ENCODE measurements at places on chromosomes 2 and 18.

DNA sequence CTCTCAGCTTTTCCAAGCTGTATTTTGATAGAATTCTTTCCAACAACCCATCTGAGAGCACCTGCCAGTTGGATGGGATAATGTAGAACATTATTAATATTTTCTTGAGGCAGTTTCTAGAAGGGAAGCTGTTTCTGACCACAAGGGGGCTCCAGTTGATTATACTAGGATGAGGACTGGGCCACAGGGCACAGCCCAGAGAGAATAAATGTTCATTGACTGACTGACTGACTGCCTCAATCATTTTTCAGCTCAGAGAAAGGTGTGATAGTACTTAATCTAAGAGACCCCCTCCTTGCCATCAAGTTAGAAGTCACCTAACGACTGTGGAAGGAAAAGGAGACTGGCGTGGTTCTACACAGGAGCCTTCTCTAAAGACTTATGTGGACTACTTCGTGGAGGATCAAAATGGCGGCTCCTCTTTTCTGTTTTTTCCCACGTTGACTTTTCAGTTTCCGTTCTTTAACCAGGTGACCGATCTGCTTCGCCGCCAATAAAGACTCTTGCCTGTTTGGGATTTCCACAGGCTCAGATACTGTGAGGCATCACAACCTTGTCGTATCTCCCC, 31.9 kb upstream of the CREG2 start:
- DNase-seq: no peak

DNA sequence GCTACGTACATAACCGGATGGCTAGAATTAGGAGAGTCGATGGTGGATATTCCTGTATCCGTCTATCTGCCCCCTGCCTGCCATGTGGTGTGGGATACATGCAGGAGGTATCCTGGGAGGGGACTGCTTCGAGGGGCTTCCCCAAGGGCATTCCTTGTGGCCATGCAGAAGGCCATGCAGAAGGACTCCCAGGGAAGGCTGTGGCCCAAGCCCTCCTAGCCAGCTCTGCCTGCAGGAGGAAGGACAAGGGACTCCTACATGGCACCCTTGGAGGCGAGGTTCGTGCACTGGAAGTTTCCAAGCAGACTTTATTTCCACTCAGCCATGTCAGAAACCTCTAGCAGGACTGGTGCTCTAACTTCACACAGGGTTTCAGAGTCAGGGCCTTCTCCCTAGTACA, 136.1 kb downstream of the KLHL29 start:
- no peak for DNase-seq

GRCh38 chr2:32227492-32227891, 37.2 kb downstream of the NLRC4 start:
- no peak for DNase-seq

GRCh38 chr2:24343225-24343882, 17.0 kb downstream of the ITSN2 start:
- DNase-seq: no peak

- DNase-seq: no peak
Observed at GRCh38 chr2:33219114-33219513, 257.3 kb upstream of the RASGRP3 start.

DNA sequence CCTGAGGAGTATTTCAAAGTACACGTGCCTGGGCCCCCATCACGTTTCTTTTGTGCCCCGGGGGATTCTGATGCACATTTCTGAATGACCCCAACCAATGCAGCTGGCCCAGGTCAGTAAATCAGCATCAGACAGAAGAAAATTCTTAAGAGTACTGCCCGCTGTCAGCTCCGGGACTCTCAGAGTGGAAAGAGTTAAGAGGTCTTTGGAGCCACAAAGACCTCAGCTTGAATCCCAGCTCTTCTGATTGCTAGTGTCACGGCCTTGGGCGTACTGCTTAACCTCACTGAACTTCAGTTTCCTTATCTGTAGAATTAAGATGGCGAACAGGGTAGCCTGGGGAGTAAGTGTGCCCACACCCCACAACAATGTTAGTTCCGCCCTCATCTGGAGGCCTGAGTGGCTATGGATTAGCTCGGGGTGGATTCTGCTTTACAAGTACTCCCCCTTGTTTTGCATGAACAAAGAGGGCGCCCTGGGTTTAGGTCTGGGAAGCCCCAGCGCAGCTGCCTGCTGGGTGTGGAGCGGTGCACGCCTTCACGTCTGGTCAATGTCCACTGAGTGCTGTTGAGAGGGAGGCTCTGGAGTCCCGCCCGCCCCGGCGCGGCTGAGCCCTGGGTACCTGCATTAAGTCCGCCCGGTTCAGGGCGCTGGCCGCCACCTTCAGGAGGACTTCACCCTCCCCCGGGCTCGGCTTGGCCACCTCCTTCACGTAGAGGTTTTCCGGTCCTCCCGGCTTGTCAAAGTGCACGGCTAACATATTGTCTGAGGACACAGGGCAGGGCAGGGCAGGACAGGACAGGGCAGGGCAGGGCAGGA, 858 bp downstream of the TP53I3 start:
- no peak for DNase-seq

DNA sequence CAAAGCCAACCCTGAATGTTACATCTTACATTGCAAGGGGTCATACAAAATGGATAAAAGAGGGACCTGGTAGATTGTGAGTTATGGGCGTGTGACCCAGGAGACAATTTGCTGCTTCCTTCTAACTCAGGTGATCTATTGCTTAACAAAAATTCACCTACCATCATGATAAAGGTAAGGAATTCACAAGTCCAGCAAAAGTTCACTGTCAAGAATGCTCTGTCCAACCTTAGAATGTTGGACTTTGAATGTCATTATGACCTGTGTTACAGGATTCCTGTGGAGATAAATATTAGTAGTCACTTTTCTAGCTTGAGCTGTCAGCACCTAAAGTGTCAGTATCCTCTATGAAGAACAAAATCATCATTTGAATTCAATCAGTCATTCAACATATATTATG, 7.9 kb upstream of the KLF7 start:
- no peak for DNase-seq

GRCh38 chr18:22983175-22983574, 50.0 kb downstream of the RBBP8 start:
- DNase-seq: no peak

DNA sequence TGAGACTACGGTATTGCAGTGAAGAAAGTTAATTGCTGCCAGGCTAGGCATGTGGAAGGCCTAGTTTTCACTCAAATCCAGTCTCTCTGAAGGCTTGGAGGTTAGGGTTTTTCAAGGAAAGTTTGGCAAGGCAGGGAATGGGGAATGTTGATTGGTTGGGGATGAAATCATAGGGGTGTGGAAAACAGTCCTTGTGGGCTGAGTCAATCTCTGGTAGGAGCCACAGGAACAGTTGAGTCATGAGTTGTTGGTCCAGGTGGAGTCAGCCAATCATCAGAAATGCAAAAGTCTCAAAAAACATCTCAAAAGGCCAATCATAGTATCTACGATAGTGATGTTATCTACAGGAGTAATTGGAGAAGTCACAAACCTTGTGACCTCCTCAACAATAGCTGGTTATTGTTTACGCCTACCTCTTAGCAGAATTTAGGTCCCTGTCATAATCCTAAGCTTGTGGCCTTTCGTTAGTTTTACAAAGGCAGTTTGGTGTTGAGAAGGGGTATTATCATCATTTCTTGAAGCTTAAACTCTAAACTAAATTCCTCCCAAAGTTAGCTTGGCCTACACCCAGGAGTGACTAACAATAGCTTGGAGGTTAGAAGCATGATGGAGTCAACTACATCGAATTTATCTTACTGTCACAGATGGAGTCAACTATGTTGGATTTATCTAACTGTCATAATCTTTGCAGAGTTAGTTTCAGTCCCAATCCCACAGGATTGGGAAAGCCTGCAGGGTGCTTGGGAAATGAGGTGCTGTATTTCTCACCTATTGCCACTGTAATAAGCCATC, 33.7 kb upstream of the APCDD1 start:
- no peak for DNase-seq

- DNase-seq: no peak
Observed at GRCh38 chr18:75393721-75394120, 33.8 kb downstream of the SMIM21 start.

DNA sequence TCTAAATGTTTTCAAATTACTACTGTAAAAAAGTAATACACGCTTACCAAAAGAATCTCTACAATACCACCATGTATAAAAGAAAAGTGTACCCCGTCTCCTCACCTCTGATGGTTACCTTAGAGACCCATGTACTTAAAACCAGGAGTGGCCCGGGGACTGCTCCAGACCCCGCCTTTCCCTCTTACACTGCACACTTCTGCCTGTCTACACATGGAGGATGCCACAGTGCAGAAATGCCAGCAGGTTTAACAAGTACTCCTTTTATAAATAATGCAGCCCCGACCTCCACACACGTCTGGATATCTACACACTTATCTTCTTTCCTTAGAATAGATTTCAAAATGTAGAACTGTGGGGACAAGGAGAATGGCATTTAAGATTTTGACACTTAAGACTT, 5.3 kb downstream of the HDAC4 start:
- no peak for DNase-seq

GRCh38 chr2:205758500-205758899, 76.2 kb downstream of the NRP2 start:
- no peak for DNase-seq

GRCh38 chr2:230684270-230685168, 28.1 kb upstream of the CAB39 start:
- DNase-seq: no peak

GRCh38 chr2:192546565-192546964, 351.8 kb upstream of the TMEFF2 start:
- DNase-seq: no peak

- DNase-seq: no peak
Observed at GRCh38 chr2:4791488-4791887, 900.7 kb upstream of the SOX11 start.

DNA sequence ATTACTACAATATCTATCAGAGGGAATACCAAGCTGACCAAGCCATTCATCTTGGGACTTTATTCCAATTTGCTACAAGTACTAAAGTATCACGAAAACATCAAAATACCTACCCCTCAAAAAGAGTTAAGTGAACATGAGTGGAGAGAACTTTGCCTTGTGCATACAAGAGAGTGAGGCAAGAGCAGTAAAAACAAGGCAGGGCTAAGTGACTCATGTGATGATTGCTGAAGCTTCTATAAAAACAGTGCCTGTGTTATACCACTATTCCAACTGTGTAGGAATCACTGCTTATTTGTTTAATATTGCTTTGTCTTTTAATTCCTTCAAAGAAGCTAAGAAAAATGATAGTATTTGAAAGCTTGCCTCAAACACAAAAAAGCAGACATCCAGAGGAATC, 61.2 kb downstream of the FARSB start:
- no peak for DNase-seq

DNA sequence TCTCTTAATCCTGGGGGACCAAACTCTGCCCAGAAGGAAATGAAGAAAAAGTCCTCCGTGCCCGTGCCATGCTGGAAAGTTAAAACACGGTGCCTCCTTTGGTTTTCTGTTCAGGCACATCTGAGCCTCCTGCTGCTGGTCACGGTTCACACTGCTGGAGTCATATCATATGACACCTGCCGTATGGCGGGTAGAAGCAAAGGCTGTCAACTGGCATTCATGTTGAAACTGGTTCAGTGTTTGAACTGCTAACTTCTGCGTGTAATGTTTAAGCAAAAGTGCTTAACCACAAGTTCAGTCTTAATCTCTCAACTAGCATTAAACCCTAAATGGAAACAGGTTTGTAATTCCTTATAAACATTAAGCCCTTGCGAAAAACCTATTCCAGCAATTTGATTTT, 3.1 kb downstream of the STK39 start:
- no peak for DNase-seq

GRCh38 chr2:216388046-216388884, 16.0 kb upstream of the MARCHF4 start:
- no peak for DNase-seq

- no peak for DNase-seq
Observed at GRCh38 chr2:45119038-45119437, 109.8 kb upstream of the SIX2 start.

- DNase-seq: no peak
Observed at GRCh38 chr2:126885751-126886210, 12.9 kb upstream of the TEX51 start.

- DNase-seq: no peak
Observed at GRCh38 chr18:57772387-57772799, 30.7 kb downstream of the ATP8B1 start.

GRCh38 chr2:131966256-131966655, 195.5 kb downstream of the ANKRD30BL start:
- no peak for DNase-seq

- DNase-seq: no peak
Observed at GRCh38 chr2:234031207-234031606, 19.3 kb upstream of the SPP2 start.

DNA sequence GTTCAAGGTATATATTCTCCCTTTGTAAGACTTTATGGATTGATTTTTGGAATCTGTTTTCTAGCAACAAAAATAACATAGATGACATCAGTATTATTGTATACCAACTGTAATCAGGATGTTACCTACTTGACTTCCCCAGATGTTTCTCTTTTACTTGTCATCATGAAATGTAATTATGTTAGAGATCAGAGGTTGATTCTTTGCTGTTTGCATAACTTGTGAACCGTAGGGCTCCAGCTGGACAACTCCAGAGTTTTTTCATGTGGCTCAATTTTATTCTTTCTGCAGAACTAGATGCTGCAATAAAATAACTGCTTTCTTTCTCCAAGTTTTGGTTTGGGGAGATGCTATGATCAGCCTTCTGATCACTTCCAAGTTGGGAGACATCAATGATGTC, 58.1 kb downstream of the SPOPL start:
- no peak for DNase-seq

- DNase-seq: no peak
Observed at GRCh38 chr2:187478719-187479118, 30.7 kb upstream of the CALCRL start.

DNA sequence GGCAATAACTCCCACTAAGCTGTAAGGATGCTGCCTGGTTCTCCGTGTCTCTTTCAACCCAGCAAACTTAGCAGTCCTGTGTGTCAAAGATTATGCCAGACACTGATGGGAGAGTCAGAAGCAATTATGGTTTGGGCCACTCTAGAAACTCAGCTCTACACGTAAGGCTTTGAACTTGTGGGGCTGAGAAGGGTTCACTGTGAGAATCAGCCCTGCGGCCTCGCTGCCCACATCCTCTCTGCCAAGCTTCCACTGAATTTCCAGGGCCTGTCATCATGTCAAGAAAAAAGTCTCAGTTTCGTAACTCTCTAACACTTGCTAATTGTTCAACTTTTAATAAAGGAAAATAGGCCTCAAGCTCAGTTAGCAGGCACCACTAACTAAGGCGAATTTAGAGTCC, 308.8 kb upstream of the LYPD1 start:
- DNase-seq: no peak

DNA sequence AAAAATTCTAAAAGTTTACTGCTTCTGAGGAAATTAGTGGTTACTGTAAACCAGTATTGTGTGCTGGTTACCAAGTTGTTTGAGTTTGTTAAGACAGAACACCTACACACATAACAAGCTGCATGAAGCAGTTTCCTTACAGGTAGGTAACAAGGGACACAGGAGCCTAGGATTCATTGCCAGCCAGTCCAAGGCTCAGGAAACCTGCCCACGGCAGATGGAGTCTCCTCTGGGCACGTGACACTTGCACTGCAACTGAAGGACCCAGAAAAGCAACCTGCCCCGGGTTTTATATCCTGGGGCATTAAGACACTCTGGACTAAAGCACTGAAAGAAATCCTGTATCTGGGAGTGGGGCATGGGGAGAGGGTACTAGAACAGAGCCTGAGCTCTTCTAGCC, 639.3 kb downstream of the ADCYAP1 start:
- no peak for DNase-seq

- no peak for DNase-seq
Observed at GRCh38 chr2:100365434-100365833, 43.1 kb upstream of the LONRF2 start.

- DNase-seq: no peak
Observed at GRCh38 chr2:88880441-88880953, 189.0 kb downstream of the RPIA start.

- DNase-seq: no peak
Observed at GRCh38 chr2:45746888-45747287, 95.4 kb downstream of the PRKCE start.
